MCF 10A (cell line): ENCODE measurements at places on chromosomes 1 and 21. TPM values are rescaled to one million over a fixed set of nuclear protein-coding genes. Genes with fewer than 3 reads are reported as not detected.

Gene MAD2L2
- total RNA-seq: 40.1 and 46.3 TPM in 2 replicates

Gene LCE3B
- not detected in 2 replicates for total RNA-seq

Gene TDRD5
- 0.12 TPM in 1 of 2 replicates, not detected in the other for total RNA-seq

Gene S100A7A
- total RNA-seq: not detected in 2 replicates

DNA sequence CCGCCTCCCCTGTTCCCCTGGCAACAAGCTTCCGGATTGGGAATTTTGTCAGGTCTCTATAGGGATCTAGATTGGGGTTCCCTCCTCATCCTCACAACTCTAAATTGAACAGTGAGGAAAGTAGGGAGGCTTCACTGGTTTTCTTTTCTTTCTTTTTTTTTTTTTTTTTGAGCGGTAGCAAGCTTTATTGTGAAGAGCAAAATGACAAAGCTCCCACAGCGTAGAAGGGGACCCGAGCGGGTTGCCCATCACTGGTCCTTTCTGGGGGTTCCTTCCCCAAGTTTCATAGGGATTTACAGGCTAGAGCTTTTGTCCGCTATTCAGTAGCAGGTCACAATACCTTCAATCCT is 10.3 kb downstream of the ARHGEF2 start:
- no peak for DNase-seq
- peaks cover 41% of the 10 kb centered on the region for H3K4me1 ChIP-seq
- no peaks in the 10 kb centered on the region for H3K27me3 ChIP-seq
- no peak overlapping the region for H3K4me3 ChIP-seq

DNA sequence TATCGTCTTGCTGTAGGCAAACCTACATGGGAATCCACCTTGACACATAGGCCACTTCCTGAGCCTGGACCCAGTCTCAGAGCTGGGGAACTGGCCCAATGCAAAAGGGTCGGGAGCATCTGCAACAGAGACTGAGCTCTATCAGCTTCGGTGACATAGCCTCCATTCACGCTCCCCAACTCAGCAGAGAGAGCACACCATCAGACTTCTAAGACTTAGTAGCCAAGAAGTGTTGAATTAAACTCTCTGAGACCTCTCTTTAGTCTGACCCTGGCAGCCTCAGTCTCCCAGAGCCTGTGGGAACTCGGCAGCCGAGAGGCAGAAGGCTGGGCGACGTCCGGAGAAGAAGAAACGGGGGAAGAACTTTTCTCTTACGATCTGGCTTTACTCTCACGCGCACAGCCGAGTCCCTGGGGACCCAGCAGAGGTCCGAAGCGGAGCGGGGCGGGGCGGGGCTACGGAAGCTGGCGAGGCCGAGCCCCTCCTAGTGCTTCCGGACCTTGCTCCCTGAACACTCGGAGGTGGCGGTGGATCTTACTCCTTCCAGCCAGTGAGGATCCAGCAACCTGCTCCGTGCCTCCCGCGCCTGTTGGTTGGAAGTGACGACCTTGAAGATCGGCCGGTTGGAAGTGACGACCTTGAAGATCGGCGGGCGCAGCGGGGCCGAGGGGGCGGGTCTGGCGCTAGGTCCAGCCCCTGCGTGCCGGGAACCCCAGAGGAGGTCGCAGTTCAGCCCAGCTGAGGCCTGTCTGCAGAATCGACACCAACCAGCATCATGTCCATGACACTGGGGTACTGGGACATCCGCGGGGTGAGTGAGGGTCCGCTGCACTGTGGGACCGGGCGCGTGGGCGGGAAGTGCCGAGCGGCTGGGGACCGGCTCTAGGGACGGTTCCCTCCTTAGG is at the start of gene GSTM4:
Gene GSTM4, plus strand, starts transcription at position 485 of the 905 bp plus-strand sequence. Its CDS starts 291 bp downstream, at position 776.
- H3K4me1 ChIP-seq: no peaks in the 10 kb centered on the region
- peak within 1 kb of the TSS; percentile 67 for H3K27ac ChIP-seq
- peaks cover 32% of the 10 kb centered on the region for H3K27me3 ChIP-seq
- peak; percentile 52 for DNase-seq

- H3K36me3 ChIP-seq: no peaks in the 10 kb centered on the region
- H3K27ac ChIP-seq: no peak overlapping the region
- no peak overlapping the region for H3K4me3 ChIP-seq
- H3K27me3 ChIP-seq: peaks cover 11% of the 10 kb centered on the region
- no peaks in the 10 kb centered on the region for H3K4me1 ChIP-seq
Measured at GRCh38 chr1:36845802-36846201, 188.5 kb downstream of the GRIK3 start.

GRCh38 chr1:177800400-177801088 is 169.3 kb downstream of the SEC16B start:
- peaks cover 12% of the 10 kb centered on the region for H3K4me1 ChIP-seq
- no peaks in the 10 kb centered on the region for H3K36me3 ChIP-seq
- peak; percentile 13 for DNase-seq
- peaks cover 20% of the 10 kb centered on the region for H3K27me3 ChIP-seq
- H3K4me3 ChIP-seq: no peak overlapping the region

- no peak for DNase-seq
- no peaks in the 10 kb centered on the region for H3K36me3 ChIP-seq
- H3K4me1 ChIP-seq: peaks cover 20% of the 10 kb centered on the region
Measured at GRCh38 chr21:37566790-37567615, 200.4 kb downstream of the DYRK1A start.

DNA sequence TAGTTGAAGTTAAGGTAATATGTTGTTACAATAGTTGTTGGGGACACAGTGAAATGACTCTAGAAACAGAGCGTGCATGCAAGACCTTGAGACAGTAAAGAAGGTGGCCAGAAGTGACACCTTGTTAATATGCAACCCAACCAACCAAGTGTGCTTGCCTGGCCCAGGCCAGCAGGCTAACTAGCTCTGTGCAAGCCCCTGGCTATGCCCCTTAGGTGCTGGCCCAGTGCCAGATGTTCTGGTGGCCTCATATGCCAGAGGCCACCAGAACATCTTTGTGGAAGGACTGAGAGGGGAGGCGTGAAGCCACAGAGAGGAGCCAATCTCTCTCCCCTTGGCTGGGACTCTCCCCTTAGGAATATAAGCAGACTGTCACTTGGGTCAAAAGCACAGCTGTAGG is 111.2 kb upstream of the JUN start:
- no peaks in the 10 kb centered on the region for H3K27me3 ChIP-seq
- H3K4me3 ChIP-seq: no peak overlapping the region
- H3K4me1 ChIP-seq: peaks cover 18% of the 10 kb centered on the region
- DNase-seq: no peak
